ENCODE measurements at places on chromosomes 11 and 22.

DNA sequence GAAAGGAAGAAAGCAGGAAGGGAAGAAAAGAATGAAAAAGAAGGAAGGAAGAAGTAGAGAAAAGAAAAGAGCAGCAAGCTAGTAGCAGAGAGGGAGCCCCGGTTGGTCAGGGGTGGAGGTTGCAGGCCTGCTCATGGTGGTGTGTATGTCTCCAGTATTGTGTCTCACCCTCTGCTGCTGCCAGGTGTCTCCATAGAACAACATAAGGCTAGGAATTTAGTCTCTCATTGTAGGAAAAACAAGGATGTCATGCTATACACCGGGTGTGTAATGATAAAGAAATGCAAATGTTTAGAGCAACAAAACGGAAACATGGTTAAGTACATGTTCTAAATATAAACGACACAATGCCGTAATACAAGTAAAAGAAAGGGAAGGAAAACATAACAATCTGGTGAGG, 342.5 kb downstream of the NTM start:
- no peak for DNase-seq

DNA sequence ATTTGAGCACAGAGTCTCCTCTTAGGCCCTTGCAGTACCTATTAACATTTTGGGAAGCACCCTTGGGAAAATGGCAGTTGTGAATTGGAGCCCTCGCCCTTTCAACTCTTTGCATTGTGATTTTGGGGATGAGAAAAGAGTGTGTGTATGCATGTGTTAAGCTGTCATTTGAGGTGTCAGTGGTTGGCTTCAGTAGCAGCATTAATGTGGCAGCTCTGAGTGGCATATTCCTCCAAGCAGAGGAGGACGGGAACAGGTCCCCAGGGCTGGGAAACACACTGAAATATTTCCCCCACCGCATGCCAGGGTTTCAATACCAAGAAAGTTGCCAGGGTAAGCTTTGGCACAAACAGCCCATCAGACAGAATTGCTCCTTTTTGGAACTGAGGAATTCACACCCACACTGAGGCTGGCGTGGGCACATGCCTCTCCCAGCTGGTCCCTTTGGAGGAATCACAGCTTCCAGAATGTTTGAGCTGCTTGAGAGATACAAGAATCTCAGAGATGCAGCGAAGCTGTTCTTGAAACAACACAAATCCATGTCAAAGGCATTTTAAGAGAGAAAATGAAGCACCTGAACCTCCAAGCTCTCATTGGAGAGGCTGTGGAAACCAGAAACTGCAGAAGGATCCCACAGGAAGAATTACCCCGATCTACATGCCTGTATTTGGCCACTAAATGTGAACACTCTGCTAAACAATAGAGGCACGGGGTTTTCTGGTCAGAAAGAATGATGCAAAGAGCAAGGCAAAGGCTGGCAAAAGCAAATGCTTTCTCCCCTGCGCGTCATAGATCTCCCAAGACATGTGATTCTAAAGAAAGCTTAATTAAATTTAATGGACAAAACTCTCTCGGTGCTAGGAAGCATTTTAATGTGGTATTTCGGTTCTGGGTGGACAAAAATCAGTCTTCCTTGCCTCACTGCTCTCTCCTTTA, 67.2 kb upstream of the RCN1 start:
- DNase-seq = no peak

DNA sequence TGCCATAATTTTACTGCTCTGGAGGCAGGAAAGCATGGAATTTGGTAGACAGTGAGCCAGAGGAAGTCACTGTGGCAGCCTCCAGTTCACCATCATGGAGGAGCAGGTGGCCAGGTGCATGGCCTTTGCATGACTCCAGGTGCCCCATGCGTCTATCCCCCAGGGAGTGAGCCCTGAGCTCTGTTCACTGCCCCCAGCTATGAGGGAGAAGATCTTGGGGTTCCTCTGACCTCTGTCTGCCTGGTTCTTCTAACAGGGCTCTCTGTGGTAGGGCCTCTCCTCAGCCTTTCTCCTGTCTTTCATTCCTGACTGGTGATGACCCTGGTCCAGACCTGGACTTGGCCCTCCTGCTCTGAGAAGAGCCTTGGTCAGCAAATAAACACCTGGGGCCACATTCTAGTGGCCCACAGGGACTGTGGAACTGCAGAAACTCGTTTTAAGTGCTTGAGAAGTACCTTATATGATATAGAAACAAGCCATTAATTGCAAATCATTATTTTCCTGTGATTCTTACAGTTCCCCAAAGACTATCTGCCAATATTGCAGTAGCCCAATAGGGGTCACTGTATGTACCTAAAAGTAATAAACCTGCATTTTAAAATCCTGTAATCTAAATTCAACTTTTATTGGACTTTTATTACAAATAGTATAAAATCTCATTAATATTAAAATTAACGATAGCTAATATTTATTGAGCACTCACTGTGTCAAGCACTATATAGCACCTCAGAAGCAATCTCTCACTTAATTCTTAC, 120.0 kb upstream of the SYT13 start:
- no peak for DNase-seq

GRCh38 chr11:17852246-17852645, 117.7 kb downstream of the KCNC1 start:
- no peak for DNase-seq

DNA sequence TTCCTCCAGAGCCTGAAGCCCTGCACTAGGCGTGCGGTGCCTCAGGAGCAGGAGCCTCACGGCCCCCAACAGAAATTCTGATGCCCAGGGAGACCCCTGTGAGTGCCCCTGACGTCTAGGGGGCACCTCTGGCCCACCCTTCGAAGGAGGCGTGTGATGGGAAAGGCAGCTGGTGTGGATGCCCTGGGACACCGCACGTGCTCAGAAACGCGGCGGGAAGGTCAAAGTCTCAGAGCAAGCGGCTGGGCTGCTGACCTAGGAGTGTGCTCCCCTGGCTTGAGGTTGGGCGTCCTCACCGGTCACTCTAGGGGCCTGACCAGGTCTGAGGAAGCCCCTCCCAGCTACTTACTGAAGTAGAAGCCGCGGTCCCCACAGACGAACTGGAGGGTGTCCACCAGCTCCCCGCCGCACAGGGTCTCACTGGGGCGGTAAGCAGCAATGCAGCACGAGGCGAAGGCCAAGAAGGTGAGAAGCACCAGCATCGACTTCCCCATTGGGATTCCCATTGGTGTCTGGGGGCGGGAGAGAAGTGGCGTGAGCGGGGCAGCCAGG, 4.1 kb downstream of the IGF2 start:
- no peak for DNase-seq

- no peak for DNase-seq
These were observed at the start of gene SAA1 for GRCh38 chr11:18265949-18266348. SAA1 (plus strand) TSS chr11:18266264; CDS start chr11:18266888, 624 bp downstream.

DNA sequence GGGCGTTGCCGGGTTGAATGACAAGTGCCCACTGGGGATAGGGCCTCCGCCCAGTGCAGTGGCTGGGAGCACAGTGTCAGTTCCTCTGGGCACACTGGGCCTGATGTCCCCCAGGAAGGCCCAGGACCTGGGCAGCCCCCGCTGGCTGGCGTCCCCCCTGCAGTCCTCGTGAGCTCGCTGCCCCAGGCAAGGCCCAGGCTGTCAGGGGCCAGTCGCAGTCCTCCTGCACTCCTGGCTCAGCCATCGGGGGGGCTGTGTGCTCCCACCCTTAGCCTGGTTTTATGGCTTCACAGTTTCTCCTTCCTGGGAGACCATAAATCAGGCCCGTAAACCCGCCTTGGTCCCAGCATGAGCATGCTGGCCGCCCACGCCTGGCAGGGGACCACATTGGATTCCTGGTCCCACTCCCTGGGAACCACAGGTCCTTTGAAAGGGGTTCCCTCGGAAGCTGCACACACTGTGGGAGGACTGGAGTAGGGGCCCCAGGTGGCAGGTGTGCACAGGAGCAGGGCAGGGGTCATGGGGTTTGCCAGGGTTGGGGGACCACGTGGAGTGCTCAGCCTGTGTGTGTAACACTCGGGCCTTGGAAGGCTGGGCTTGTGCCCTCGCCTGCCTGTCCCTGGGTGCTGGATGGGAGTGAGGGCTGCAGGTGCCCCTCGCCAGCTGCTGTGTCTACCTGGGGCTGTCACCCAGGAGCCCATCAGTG, 113.6 kb downstream of the KCNQ1OT1 start:
- no peak for DNase-seq

DNA sequence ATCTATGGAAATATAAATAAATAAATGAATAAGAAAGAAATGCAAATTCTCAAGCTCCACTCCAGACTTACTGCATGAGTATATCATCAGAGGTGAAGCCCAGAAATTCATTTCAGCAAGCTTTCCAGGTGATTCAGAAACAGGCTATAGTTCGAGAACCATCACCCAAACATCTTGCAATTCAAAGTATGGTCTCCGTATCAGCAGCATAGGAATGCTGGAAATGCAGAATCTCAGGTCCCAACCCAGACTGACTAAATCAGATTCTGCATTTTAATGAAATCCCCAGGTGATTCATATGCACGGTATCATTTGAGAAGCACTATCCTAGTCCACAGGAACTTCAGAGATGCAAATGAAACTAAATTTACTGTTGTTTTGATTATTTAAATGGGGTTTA, 95.3 kb downstream of the SERGEF start:
- no peak for DNase-seq

DNA sequence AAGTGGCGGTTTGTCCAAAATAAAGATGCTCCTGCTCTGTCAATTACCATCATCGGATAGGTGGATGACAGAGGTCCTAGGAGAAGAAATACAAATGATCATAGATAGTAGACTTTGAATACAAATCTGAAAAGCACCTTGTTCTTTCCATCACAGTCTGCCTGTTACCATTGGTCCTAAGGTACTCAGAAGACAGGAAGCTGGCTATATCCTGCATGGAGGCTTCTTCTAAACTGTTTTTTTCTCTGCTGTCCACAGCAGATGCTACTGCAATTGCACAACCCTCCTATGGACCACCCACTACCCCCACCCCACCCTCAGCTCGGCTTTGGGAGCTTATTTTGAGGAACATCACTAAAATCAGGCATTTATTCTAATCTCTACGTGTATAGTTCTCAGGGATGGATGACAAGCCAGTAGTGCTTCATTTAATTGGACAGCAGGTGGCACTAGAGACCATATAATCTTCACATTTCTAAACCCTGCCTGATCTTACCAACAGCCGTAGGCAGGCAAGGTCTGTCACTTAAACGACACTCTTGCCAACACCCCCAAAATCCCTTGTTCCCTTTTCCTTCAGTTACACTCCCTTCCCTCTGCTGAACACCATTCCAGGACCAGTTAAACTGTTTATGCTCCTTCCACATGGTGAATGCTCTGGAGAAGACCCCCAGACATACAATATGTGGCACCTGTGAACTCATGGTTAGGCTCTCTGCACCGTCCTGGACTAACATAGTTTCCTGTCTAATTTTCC, 6.6 kb upstream of the PTS start:
- peak; percentile 6 for DNase-seq

DNA sequence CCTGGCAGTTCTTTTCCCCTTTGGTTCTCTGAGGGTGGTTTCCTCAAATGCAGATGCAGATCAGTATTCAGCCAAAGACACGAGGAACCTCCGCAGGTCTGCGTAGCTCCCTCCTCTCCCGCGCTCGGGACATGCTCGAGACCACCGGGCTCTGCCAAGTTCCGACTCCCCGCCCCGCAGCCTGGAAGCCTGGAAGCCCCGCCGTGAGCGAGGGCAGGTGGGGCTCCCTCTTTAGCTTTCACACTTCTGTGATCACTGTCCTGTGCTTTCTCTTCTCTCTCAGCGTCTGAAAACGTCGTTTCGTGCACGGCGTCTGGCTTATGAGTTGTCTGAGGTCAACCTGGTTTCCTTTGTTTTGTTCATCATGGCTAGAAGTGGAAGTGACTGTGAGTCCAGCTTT, 26.6 kb downstream of the ZBED4 start:
- no peak for DNase-seq

- no peak for DNase-seq
These were observed 12.9 kb downstream of the PHLDA2 start for GRCh38 chr11:2916114-2916891.

DNA sequence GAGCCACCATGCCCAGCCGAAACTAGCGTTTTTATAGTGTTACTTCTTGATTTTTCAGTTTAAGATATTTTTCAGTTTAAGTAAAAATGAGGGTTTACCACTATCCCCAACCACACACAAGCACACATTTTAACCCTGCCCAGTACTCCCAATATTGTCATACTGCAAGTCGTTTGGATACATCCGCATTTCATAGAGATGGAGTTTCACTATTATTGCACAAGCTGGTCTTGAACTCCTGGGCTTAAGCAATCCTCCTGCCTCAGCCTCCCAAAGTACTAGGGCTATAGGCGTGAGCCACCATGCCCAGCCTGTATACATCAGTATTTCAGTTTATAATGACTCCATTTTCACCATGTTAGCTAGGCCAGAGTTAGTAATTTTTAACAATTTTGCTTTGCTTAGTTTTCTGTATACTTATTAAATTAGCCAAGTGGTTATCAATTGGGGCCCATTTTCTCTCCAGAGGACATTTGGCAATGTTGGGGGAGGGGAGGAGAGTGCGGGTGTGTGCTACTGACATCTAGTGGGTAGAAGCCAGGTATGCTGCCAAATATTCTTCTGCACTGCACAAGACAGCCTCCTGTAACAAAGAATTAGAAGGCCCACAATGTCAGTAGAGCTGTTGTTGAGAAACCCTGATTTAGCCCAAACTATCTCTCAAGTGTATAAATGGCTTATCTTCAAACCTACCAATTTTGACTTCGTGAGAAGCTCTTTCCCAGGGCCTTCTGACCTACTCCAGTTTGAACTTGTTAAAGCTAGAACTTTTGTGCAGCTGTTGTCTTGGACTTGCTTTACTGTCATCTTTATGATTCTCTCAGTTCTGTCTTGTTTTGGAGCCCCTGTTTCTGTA, 7.3 kb downstream of the USP47 start:
- peak; percentile 47 for DNase-seq

- no peak for DNase-seq
These were observed 89.5 kb downstream of the KCNQ1 start for GRCh38 chr11:2534134-2534956.

All from T-helper 9 cell (primary cell).